ENCODE measurements at places on chromosomes 12 and 14.
A peak's percentile ranks its signal among the peaks of the same experiment; 100 is the strongest.

- DNase-seq = no peak
Measured at GRCh38 chr12:16611146-16611545, 5.2 kb upstream of the LMO3 start.

- DNase-seq = no peak
Measured at GRCh38 chr12:67871231-67871630, 118.0 kb upstream of the IFNG-AS1 start.

DNA sequence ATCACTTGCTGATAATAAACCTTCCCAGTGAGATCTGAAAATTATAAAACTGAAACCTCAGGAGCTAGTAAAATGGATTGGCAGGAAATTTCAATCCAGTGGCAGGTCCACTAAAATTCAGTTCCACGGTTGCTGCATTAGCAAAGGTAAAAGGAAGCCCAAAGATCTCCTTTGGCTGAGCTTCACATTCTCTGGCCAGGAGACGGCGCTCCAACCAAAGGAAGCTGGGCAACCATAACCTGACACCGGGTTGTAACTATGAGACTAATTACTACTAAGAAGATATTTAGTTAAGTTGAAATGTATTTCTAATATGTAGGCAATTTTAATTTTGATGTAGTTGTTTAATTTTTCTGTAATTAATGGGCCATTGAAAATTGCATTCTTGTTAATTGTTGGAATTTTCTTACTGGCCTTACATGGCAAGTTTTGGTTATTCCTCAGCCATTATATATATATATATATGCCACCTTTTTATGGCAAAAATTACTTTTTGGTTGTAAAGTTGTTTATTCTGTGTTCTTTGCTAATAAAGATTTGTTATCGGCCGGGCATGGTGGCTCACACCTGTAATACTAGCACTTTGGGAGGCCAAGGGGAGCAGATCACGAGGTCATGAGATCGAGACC, 17.0 kb downstream of the OR8S1 start:
- no peak for DNase-seq

GRCh38 chr14:56759094-56759493, 51.2 kb downstream of the OTX2 start:
- no peak for DNase-seq

DNA sequence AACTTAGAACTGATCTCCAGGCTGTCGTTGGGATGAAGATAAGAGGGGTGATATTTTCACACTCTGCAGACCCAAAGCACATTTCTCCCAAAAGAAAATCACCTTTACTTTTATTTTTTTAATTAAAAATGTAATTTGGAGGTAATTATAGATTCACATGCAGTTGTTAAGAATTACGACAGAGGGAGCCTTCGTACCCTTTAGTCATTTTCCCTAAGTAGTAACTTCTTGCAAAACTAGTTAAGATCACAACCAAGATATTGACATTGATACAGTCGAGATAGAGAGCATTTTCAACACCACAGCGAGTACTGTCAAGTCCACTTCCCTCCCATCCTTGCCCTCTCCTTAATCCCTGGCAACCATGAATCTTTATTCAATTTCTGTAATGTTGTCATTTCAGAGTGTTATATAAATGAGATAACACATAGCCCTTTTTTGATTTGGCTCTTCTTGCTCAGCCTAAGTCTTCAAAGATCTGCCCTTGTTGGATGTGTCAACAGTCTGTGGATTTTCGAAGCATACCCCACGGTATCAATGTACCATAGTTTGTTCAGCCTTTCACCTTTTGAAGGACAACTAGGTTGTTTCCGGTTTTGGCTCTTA, 39.6 kb downstream of the DNAH10 start:
- no peak for DNase-seq

DNA sequence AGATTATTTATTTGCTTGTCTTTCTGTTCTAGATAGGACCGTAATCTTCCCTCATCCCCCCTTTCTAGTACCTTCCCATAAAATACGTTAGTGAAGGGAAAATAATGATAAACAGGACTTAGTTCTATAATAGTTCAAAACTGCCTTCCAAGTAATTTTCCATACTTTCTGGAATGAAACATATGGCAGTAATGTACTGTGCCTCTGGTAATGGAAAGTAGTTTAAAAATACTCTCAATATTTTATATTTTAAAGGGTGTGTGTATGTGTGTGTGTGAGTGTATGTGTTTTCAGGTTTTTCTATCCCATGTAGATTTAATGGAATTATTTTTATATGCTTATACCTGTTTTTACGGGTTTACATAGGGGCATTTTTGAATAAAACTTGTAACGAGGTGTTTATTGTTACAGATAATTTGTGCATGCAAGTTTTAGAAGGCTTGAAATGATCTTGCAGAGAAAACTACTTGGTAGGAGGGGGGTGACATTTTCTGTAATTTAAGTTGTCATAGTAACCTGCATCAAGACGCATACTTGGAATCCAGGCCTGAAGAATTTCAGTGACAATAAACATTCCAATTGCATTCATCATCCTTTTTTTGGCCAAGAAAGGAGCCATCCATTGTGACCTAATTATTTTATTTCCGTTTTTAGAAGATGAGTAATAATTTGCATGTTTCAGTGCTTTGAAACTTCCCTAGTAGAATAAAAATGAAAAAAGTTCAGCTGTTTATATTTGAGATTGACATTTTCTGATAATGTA, 38.9 kb downstream of the RASSF8 start:
- DNase-seq = no peak

- DNase-seq = no peak
Measured at GRCh38 chr12:34287986-34288962, 266.0 kb downstream of the ALG10 start.

DNA sequence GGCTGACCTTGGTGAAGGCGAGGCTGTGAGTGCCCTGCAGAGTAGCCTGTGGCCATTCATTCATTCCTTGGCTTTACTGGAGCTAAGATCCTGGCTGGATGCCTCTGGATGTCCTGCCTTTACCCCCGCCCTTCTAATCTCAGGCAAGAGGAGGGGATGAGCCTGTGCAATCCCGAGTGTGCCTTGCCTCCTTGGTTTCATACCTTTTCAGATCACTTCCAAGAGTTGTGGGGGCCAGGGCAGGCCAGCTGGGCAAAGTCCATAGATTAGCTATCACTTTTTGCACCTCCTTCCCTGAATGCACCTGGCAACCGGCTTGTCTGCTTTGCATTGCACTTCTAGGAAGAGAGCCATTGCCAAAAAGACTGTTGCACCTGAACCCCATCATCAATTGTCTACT, 1.5 kb downstream of the VRTN start:
- no peak for DNase-seq

DNA sequence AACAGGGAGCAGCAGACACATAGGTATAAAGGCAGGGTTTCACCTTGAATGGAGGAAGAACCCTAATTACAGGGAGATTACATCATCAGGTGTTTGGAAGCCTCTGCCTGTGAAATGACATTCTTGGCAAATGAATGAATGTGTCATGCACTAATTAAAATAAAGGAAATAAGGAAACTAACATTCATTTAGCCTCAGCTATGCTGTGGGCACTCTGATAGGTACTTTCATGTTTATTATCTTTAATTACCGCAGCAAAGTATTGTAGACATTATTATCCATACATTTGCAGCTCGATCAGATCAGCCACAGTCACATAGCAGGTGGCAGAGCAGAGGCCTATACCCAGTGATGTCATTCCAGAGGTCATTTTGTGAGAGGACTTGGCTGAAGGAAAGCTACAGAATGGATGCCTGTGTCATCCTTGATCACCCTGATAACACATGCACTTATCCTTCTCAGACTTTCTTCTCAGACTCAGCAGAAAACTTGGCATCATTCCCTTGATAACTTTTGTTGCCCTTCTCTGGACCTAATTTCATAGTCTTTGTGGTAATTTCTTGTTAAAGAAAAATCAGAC, 18.4 kb downstream of the ZNF664 start:
- DNase-seq = no peak

GRCh38 chr12:8844665-8845064, 22.2 kb downstream of the A2ML1 start:
- DNase-seq = peak; percentile 77

DNA sequence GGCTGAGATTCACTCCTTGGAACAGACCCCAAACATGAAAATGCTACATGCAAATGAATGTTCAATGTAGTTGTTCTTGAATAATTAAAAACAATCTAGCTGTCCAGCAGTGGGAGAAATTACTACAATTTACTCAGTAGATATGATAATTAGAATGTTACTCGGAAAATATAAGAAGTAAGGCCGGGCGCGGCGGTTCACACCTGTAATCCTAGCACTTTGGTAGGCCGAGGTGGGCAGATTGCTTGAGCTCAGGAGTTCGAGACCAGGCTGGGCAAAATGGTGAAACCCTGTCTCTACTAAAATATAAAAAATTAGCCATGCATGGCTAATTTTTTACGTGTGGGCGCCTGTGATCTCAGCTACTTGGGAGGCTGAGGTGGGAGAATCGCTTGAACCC, 15.3 kb upstream of the PTGER2 start:
- no peak for DNase-seq

DNA sequence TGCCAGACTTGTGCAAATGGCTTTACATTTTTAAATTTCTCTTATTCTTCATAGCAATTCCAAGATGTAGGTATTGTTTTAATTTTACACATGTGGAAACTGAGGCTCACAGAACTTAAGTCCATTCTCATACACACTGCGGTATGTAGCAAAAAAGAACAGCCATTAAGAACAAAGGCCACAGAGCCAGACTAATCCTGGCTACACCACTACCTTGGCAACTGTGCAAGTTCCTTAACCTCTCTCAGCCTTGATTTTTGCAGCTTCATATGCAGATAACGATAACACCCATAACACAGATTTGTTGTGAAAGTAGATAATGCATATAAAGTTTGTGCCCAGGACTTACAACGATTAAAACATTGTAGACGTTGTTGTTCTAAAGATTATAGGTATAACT, 81.1 kb downstream of the ABCC9 start:
- DNase-seq = no peak

DNA sequence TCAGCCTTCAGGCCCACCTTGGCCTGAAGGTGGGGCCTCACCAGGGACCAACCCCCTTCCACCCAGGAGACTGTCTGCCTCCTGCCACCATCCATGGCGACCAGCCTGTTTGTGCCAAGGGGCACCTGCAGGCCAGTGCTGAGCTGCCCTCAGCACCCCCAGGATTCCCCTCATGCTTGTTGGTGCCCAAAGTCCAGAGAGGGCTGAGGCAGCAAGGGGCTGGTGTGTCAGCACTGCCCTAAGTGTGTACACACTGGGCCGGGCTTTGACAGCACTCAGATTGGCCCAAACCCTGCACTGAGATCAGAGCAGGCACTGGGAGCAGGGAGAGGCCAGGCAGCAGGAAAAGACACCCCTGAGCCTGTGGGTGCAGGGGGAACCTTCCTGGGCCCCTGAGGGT, 18.6 kb downstream of the SYNJ2BP start:
- no peak for DNase-seq

GRCh38 chr12:28191051-28192048, 1.1 kb downstream of the CCDC91 start:
- no peak for DNase-seq

DNA sequence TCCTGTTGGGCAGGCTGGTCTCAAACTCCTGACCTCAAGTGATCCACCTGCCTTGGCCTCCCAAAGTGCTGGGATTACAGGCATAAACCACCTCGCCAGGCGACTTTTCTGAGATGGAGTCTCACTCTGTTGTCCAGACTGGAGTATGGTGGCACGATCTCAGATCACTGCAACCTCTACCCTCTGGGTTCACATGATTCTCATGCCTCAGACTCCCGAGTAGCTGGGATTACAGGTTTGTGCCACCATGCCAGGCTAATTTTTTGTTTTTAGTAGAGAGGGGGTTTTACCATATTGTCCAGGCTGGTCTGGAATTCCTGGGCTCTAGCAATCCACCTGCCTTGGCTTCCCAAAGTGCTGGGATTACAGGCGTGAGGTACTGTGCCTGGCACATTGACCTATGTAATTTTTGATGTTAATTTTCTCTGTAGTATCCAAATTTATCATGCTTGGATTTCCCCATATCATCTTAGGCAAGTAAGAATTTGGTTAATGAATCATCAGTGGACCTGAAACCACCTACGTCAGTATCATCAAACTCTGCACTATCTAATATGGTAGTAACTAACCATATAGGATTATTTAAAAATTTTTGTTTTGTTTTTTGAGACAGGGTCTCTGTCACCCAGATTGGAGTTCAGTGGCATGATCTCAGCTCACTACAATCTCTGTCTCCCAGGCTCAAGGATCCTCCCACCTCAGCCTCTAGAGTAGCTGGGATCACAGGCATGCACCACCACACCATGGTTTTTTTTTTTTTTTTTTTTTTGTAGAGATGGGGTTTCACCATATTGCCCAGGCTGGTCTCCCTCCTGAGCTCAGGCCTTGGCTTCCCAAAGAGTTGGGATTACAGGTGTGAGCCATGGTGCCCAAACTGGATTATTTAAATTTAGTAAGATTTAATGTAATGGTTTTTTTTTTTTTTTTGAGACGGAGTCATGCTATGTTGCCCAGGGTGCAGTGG, 11.9 kb upstream of the ATP5F1B start:
- no peak for DNase-seq

DNA sequence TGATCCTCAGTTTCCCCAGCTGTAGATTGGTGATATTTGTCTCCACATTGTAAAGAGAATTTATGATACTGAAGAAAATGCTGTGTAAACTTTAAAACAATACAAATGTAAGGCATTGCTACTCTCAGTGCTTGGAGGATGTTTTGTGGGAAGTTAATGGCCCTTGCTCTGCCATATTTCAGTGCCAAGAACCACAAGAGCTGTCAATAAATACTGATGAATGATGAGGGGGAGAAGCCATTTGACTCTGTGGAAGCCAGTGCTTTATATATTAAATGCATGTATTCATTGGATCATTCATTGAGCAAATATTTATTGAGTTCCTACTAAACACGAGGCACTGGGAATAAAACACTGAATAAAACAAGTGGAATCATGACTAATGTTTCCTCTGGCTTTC, 30.8 kb downstream of the CACNA1C start:
- no peak for DNase-seq

DNA sequence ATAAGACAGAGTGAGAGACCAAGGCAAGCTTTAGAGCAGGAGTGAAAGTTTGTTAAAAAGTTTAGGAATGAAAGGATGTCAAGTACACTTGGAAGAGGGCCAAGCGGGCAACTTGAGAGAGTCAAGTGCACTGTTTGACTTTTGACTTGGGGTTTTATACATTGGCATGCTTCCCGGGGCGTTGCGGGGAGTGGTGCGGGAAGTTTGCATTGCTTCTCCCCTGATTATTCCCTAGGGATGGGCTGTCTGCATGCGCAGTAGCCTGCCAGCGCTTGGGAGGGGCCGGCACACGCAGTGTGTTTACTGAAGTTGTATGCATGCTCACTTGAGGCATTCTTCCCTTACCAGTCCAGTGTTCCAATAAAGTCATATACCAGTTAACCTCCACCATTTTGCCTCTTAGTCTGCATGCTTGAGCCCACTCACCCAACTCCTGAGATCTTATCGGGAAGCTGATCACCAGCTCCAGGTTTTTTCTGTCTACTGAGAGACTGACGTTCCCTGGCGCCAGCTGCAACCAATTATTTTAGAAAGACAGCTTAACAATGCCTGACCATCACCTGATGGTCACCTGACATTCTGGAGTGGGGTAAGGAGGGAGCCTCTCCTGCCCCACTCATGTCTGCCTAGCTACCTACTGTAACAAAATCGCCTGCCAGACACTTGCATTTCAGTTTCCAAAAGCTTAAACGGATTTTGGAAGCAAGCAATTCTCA, 53.2 kb downstream of the DACT1 start:
- no peak for DNase-seq

GRCh38 chr12:105319691-105320209, 10.7 kb upstream of the C12orf75 start:
- DNase-seq = no peak

- no peak for DNase-seq
Measured at GRCh38 chr12:79255288-79255687, 390.7 kb downstream of the SYT1 start.
